ENCODE measurements at places on chromosomes 12 and 14. TPM values are rescaled to one million over a fixed set of nuclear protein-coding genes. Genes with fewer than 3 reads are reported as not detected.

- H3K27me3 ChIP-seq, result no peaks in the 10 kb centered on the region
- H3K4me1 ChIP-seq, result peaks cover 27% of the 10 kb centered on the region
- H3K4me3 ChIP-seq, result no peak overlapping the region
- H3K27ac ChIP-seq, result peak overlapping the region; percentile 51
- no peaks in the 10 kb centered on the region for H3K36me3 ChIP-seq
- DNase-seq, result no peak
Observed at GRCh38 chr14:69096781-69097475, 56.0 kb downstream of the DCAF5 start.

DNA sequence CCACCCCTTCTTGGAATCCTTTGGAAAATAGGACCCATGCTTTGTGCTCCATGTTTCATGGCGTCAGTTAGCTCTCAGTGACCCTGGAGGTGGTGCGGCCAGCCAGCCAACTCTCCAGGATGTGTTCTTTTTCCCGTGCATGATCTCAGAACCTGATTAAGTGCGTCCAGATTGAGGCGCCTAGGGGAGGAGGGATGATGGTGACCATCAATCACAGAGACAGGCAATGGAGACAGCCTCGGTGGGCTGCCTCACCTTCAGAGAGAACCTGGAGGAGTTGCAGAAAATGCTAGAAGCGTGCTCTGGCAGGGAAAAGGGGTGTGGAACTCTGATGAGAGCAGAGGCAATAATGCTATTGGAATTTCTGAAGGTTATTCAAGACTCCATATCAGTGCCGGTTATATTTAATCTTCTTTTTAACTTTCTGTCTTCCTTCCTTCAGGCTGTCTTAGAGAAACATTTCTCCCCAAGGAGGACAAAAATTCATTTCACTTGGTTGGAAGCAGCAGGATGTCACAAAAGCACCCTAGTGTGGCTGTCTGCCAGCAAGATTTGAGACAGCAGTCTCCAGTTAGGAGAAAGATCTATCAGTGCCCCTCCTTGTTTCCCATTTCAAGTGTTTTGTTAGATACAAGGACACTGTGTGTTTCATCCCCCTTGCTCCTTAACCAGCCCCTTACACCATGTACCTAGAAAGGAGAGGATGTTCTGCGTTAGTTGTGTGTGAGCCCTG, 53.3 kb upstream of the IGF1 start:
- H3K4me1 ChIP-seq, result no peaks in the 10 kb centered on the region
- no peak overlapping the region for H3K4me3 ChIP-seq
- no peaks in the 10 kb centered on the region for H3K27me3 ChIP-seq
- DNase-seq, result no peak
- H3K27ac ChIP-seq, result no peak overlapping the region

GRCh38 chr12:67202011-67202677, 67.0 kb upstream of the CAND1 start:
- DNase-seq, result no peak
- H3K36me3 ChIP-seq, result no peaks in the 10 kb centered on the region
- H3K27ac ChIP-seq, result no peak overlapping the region

GRCh38 chr12:62436164-62436503, 30.5 kb upstream of the MON2 start:
- no peak for DNase-seq
- H3K27me3 ChIP-seq, result peaks cover 8% of the 10 kb centered on the region
- no peaks in the 10 kb centered on the region for H3K4me1 ChIP-seq
- no peak overlapping the region for H3K4me3 ChIP-seq

- no peak overlapping the region for H3K4me3 ChIP-seq
- no peaks in the 10 kb centered on the region for H3K27me3 ChIP-seq
- no peaks in the 10 kb centered on the region for H3K4me1 ChIP-seq
- no peak for DNase-seq
- H3K36me3 ChIP-seq, result no peaks in the 10 kb centered on the region
- H3K27ac ChIP-seq, result no peak overlapping the region
Observed at GRCh38 chr14:59267046-59267445, 78.6 kb downstream of the DAAM1 start.

GRCh38 chr12:130334937-130335336, 2.8 kb upstream of the PIWIL1 start:
- H3K36me3 ChIP-seq, result no peaks in the 10 kb centered on the region
- peaks cover 2% of the 10 kb centered on the region for H3K27me3 ChIP-seq
- DNase-seq, result no peak

DNA sequence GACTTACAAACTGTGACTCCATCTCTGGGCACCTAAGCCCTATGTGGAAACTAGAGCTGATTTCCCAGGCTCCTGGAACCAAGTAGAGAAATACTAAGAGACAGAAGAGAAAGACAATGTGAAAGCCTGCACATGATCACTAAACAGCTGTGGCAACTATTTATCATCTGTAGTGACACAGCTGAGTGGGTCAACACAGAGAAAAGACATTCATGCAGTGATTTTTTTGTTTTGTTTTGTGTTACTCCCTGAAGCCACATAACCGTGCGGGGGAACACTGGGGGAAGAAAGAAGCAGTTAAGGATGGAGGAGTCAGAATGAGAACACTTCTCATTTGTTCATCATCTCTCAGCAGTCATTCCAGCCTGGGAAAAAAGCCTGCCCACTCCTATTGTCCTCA, 1.5 kb downstream of the PRR4 start:
- H3K27me3 ChIP-seq, result no peaks in the 10 kb centered on the region
- no peak for DNase-seq
- no peak overlapping the region for H3K4me3 ChIP-seq
- no peak overlapping the region for H3K27ac ChIP-seq

- H3K4me1 ChIP-seq, result no peaks in the 10 kb centered on the region
- no peak for DNase-seq
- H3K36me3 ChIP-seq, result peaks cover 17% of the 10 kb centered on the region
- H3K4me3 ChIP-seq, result no peak overlapping the region
- no peaks in the 10 kb centered on the region for H3K27me3 ChIP-seq
- no peak overlapping the region for H3K27ac ChIP-seq
Observed at GRCh38 chr12:118238888-118239287, 103.0 kb downstream of the PEBP1 start.

DNA sequence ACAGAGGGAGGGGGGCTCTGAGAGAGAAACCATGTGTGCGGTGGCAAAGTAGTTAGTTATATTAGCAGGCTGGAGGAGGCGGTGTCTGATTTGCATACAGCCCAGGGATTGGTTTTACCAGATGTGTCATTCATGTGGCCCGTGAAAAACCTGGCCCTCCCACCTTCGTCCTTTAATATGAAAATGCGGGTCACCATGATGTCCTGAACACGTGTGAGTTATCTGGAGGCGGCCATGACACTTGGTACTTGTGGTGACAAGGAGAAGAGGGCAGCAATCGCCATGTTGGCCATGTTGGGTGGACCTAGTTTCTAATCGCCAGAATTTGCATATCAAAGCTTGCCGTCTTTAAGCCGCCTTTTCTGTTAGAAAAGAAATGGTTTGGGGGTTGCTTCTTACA, 108.8 kb downstream of the RAD51B start:
- no peak for DNase-seq
- H3K4me1 ChIP-seq, result no peaks in the 10 kb centered on the region
- H3K27ac ChIP-seq, result no peak overlapping the region
- H3K27me3 ChIP-seq, result no peaks in the 10 kb centered on the region
- H3K4me3 ChIP-seq, result no peak overlapping the region

DNA sequence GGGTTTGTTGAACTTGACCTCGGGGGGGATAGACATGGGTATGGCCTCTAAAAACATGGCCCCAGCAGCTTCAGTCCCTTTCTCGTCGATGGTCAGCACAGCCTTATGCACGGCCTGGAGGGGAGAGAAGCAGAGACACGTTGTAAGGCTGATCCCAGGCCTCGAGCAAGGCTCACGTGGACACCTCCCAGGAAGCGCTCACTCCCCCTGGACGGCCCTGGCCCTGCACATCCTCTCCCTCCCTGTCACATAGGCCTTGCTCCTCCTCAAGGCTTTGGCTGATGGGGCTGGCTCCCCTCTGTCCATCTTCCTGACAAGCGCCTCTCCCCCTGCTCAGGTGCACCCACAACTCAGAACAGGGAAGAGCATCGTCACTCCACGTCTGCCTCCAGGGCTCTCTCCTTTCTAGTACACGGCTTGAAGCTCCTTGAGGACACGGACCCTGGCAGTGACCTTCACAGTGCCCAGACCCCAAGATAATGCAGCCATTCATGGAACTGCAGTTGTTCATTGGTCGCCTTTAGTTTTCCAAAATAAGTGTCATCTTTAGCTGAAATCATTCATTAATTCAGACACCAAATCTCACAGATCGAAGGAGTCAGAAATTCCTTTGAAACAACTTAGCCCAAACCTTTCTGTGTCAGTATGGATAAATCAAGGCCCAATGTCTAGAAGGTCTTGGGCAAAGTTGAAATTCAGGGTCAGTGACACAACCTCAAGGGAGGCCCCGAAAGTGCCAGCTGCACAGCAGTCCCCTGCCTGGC, 9.7 kb downstream of the SERPINA1 start:
- no peak overlapping the region for H3K4me3 ChIP-seq
- no peaks in the 10 kb centered on the region for H3K36me3 ChIP-seq
- H3K27ac ChIP-seq, result no peak overlapping the region
- DNase-seq, result no peak
- H3K27me3 ChIP-seq, result no peaks in the 10 kb centered on the region

BEGAIN gene
- 26.5 TPM for total RNA-seq

ABHD12B gene
- total RNA-seq, result not detected

BCAT1 gene
- total RNA-seq, result 5.8 TPM

Data from Panc1 (cell line).